Stimulated activated CD4-positive, alpha-beta T cell treated with anti-CD3 and anti-CD28 coated beads, Interleukin-15, amount 100 ng/mL, for 1 hour (primary cell): ENCODE measurements at places on chromosomes 11 and 22.

DNA sequence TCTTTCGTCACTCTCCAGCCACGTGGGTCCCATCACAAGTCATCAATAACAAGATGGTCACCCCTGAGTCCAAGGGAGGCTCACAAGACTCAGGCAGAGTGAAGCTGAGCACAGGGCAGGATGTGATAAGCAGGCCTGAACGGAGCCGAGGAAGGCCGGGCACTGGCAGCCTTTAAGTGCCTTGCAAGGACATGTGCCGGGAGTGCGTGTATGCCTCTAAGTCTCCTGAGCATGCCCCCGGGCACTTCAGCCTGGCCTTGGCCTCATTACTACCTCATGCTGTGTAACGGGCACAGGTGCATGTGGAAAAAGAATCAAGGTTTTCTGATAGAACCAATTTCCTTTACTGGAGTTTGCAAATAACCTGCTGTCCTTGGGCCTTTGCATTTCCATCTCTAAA is 55.8 kb downstream of the UBASH3B start:
- no peak for DNase-seq

GRCh38 chr11:78039919-78040671 is 17.0 kb upstream of the KCTD14 start:
- DNase-seq: no peak

DNA sequence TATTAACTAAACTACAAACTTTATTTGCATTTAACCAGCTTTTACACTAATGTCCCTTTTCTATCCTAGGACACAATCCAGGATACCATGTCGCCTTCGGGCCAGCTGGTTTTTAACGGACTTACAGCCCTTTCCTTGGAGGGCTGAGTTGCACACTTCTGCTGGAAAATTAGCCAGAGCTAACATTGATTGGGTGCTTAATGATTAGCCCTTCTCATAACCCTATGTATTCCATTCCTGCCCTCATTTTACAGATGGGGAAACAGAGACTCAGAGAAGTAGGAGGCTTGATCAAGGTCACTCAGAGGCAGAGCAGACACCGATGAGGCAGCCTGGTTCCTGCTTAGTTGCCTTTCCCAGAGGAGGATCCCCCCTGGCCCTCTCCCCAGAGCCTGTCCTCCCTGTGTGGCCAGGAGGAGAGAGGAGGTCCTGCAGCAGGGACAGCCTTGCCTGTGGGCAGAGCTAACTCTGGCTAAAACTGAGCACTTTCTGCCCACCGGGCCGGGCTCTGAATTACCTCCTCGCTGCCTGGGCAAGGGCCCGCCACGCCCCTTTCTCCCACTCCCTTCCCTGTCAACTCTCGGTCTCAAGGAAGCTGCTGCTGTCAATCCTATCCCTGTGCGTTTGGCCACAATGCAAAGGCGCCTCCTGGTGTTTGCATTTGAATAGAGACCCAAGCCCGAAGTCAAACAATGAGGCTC is 59.6 kb upstream of the PAX6 start:
- no peak for DNase-seq

- no peak for DNase-seq
These were observed 26.0 kb downstream of the POU2AF3 start for GRCh38 chr11:111324277-111324720.

DNA sequence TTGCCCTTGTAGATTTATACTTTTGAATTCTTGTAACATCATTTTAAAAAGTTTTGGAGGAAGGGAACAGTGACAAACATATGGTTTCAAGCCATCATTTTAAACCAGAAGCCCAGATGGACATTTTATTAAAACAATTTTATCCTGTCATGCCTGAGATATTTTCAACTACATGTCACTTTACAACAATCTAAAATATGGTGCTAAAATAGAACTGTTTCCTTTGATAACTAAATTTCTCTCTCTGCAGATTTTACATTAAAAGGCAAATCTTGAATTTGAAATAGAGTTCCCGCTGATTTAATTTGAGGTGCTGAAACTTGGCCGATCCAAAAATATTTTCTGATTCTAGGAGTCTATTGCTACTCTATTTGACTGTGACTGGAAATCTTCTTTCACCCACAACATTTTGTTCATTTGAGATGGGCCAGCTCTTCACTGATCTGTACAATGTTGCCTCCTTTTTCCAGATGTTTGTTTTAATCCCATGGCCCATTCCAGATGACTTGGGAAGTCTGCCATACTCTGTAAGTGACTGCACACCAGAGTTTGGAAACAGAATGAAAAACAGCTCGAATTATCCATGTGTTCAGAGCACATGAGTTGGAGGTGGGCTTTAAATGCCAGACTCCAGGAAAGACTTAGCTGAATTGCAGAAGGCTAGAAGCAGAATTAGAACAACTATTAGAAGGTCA is 402.5 kb downstream of the TMEM135 start:
- no peak for DNase-seq

DNA sequence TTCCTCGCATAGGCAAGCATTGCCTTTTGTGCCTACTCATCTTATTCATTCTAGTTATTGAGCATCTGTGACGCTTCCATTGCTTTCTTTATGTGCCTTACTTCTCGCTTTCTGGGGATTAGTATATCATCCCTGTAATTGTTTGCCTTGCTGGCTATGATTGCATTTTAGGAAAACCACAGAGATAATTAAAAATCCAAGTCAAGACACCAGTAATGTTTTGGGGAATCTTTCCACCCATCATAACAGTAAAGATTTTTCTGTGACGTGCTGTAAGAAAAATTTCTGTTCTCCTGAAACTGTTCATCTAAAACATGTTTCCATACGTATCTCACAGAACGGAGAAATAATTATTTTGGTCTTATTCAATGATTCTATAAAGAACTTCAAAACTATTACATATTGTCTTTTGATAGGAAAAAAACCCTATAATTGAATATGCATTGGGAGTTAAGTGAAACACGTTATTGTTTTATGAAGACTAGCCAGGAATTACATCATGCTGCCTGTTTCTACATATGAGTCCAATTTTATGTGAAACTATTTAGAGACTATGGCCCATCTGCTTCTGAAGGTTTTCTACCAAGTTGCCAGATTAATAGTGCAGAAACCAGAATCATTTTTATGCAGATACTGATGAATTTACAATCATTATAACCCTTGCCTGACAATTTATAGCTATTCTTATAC is 133.7 kb upstream of the FIBIN start:
- no peak for DNase-seq

DNA sequence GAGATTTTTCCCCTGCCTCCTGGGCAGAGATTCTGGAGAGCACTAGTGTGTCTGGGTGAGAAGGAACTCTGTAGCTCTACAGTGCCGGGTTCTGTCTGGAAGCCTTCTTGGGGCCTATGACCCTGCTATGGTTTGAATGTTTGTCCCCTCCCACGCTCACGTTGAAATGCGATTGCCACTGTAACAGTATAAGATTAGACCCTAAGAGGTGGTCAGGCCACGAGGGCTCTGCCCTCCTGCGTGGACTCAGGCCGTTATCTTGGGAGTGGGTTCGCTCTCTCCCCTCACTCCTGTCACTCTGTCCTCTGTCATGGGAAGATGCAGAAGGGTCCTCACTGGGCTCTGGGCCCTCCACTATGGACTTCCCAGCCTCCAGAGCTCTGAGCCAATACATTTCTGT is 3.5 kb downstream of the AP5B1 start:
- DNase-seq: no peak

DNA sequence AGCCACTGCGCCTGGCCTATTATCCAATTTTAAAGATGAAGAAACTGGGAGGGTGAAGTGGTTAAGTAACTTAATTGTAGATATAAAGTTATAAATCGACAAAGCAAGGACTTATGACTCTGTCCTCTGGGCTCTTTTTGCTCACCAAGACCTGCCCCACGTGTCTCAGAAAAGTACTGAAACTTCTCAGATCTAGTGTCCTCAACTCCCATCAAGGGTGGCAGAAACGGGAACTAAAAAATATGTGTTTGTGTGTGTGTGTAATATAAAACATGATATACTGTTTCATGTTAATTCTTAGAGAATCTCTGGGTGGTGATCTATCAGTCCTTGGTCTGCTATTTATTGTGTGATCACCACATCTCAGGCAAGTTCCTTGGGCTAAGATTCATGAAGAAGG is 104.9 kb downstream of the GAB2 start:
- DNase-seq: no peak

GRCh38 chr11:91194546-91194945 is 971.7 kb upstream of the CHORDC1 start:
- no peak for DNase-seq

- DNase-seq: no peak
These were observed 655.6 kb upstream of the CNTN5 start for GRCh38 chr11:98365190-98365589.

DNA sequence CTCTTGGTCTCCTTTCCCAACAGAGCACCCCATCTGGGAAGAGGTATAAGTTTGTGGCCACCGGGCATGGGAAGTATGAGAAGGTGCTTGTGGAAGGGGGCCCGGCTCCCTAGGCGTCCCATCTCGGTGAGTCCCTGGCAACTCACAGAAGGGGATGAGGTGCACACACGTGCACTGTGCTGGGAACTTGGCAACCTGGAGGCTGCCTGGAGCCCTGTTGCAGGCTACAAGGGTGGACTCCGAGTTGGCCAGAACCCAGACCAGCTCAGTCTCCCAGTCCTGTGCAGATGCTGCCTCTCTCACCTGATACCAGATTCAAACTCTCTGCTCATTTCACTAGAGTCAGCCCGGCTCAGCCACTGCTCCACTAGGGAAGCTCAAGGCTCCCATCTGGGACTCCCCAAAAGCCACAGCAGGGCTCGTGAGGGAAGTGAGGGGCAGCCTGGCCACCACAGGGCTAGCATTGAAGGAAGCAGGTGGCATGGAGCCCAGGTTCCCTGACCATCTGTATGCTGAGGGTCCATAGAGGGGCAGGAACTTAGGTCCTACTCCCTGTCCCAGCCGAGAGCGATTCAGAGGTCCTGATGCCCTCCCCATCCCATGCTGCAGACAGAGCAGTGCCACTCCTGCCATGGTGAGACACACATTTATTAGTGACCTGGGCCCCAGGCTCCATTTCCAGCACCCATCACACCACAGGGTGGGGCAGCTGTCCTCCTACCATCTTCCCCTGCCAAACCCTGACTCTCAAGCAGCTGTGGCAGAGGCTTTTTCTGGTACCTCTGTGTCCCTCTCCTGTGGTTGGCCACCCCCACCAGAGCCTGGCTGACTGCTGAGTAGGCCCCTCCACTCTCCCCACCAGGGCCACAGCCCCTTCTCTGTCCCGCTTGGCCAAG is 4.0 kb downstream of the PRR33 start:
- no peak for DNase-seq

DNA sequence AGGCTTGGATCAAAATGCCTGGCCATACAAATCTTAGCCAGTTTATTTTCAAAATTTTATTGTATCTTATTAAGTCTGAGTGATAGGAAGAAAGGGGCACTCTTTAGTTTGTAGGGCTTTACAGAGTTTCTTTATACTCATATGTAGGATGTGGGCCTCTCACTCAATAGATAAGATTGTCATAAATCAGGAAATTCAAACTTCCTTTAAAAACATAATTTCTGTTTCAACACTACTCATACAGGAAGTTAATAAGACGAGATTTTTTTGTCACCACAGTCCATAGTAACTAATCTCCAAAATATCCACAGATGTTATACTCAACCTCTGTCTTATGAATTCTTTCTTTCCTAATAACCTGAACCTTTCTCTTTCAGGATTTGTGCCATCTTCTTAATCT is 13.3 kb upstream of the OR56B4 start:
- DNase-seq: no peak
